AG09309 (cell line): ENCODE measurements at places on chromosomes 7 and 10.

- peak; percentile 59 for DNase-seq
Measured at GRCh38 chr7:35975851-35976454, 175.1 kb downstream of the SEPTIN7 start.

- DNase-seq = no peak
Measured at GRCh38 chr10:46273506-46274477, 13.0 kb upstream of the ANTXRL start.

DNA sequence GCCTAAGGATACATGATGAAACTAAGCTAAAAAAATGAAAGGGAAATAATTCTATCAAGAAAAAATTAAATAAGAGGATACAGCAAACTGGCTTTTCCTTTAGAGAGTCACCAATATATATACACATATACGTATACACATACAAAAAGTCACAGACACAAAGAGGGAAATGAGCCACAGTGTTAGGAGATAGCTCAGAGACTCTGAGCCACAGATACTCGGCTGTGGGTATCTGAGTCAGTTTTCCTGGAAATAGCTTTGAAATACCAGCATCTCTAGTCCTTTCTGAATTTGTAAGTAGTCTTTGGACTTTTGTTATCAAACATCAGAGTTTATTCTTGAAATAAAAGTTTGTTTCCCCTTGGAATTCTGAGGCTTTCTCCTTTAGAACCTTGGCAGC is 111.8 kb downstream of the TBXAS1 start:
- DNase-seq = no peak

- DNase-seq = no peak
Measured at GRCh38 chr10:23405540-23405939, 33.3 kb upstream of the OTUD1 start.

- no peak for DNase-seq
Measured at GRCh38 chr7:115493381-115493780, 537.2 kb downstream of the TFEC start.

- DNase-seq = no peak
Measured at GRCh38 chr10:28043941-28044340, 45.1 kb upstream of the ODAD2 start.

GRCh38 chr7:132782777-132783640 is 206.7 kb upstream of the PLXNA4 start:
- peak; percentile 95 for DNase-seq

- DNase-seq = no peak
Measured at GRCh38 chr7:44881610-44882009, 3.7 kb downstream of the PURB start.

DNA sequence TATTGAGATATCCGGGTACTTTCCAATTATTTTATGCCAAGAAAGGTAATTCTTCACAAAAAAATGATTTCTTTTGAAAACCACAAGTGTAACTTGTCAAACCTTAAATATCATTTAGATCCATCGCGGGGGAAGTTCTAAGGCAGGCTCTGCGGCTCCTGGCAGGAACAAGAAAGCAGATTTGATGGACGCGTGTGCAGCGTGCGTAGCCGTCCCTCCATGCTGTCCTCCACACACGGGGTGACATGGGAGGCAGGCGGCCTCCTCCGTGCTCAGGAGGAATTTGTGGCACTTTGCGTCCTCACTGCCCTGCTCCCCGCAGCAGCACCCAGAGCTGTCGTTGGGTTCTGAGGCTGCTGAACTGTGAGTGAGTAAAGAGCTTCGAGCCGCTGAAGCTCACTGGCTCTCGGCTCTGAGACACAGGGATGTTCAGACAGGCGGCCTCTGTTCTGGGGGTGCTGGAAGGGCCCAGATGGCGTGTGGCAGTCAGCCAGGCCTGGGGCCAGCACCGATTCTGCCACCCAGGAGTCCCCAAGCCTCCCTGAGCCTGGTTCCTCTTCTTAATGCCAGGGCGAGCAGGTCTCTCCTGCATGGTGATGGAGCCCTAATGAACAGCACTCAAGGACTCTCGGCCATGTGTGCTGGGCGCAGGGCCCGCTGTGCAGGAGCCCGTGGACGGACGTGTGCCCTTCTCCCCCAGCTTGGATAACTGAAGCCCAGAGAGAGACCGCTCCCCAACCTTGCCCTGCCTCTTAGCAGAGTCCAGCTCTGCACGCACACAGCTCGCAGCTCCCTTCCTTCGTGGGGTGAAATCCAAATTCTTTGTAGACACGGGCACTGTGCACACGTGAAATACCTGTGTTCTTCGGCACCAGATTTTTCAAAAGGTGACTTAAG is 185.4 kb upstream of the SHH start:
- no peak for DNase-seq

GRCh38 chr10:26318672-26319071 is 102.1 kb downstream of the GAD2 start:
- DNase-seq = no peak

DNA sequence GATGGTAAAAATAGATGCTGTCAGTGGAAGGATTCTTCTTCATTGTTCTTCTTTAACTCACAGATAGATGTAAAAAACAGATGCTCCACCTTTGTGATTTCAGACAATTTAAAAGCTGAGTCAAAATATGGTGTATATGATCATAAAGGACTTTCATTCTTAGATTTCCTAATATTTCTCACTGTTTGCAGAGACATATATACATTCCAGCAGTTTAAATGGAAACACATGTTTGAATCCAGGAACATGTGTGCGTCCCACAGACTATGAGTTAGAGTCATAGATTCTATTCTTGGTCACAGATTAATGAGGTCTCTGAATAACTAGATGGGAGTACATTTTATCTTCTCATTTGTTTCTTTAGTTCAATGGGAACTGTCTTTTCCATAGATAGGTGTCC is 109.6 kb downstream of the BICC1 start:
- no peak for DNase-seq

GRCh38 chr10:133010095-133010842 is 67.9 kb upstream of the CFAP46 start:
- DNase-seq = no peak

- no peak for DNase-seq
Measured at GRCh38 chr10:43068471-43069210, 8.2 kb upstream of the RET start.

DNA sequence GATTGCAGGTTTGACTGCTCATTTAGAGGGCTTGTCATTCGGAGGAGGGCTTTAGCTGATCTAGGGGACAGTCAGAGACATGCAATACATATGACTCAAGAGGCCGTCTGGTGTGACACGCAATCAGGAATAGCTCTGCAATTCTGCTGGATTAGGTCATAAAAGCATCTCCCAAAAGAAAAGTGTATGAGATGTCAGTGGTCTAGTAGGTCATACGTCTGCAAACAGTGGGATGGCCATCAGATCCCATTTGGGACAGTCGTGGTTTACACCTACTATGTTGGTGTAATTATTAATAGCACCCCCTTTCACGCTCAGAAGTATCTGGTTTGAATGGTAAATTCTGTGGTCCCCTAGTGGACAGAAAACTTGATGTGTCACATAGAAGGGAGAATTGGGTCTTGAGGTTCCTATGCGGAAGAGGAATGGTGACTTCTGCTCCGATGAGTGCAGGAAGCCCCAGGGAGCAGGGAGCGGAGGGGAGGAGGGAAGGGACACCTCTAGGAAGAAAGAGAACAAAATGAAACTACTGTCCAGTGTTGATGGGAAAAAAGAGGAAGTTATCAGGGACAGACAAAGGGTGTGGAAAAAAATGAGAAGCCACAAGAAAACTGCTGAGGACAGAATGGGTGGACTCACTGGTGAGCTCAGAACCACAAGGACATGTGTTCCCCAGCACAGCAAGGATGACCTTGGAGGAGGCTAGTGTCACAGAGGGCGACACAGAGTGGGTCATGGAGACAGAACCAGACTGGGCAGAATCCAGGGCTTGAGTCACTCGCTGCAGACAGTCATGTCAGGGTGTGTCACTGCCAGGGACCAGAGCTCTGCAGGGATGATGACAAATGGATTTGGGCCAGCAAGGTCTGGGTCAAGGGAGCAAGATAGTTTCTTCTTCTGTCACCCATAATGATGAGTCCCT is 59.9 kb downstream of the MAP3K8 start:
- no peak for DNase-seq

DNA sequence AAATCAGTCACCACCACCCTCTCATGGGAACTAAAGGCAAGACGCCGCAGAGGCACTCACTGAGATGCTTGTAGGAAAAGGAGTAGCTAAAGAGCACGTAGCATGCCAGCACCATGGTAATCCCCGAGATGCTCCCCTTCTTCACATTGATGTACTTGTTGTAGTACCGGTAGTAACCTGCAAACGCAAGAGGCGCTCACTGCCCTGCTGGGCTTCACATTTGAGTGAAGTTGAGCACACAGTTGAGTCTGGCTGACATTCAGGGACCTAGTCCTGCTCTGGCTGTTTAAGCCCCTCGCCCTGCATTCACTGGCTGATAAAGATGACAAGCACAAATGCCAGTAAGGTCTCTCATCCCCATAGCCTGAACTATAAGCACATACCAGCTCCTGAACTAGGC is 6.9 kb downstream of the ATP5MF start:
- DNase-seq = no peak

GRCh38 chr7:16727736-16728135 is 25.8 kb upstream of the TSPAN13 start:
- DNase-seq = no peak

GRCh38 chr10:88979153-88979562 is 11.4 kb upstream of the FAS start:
- DNase-seq = peak; percentile 82

DNA sequence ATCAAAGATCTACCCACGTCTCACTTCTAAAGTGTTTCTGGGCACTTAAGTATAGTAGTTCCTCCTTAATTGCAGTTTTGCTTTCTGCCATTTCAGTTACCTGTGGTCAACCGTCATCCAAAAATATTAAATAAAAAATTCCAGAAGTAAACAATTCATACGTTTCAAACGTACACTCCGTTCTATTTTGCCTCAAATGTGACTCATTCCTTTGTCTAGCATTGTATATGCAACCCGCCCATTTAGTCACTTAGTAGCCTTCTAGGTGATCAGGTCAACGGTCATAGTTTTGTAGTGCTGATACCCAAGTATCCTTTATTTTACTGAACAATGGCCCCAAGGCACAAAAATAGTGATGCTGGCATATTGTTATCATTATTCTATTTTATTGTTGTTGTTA is 33.8 kb downstream of the HGF start:
- DNase-seq = no peak

DNA sequence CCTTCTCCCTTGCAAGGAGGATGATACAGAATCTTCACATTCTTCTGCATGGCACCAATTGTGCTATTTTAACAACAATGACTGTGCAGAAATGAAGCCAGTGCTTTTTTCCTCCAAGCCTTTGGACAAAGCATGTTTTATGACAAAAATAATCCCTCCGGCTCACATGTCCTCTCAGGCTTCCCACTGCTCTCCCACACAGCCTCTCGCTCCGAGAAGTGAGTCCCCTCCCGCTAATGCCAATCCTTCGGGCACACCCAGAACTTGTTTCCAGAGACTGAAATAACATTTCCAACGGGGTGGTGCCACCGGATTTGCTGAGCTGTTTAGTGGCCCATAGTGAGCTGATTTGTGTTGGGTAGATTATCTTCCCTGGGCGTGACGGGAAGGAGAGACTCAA is 35.8 kb downstream of the RBM17 start:
- no peak for DNase-seq

GRCh38 chr10:107492389-107492788 is 327.9 kb upstream of the SORCS1 start:
- DNase-seq = no peak

DNA sequence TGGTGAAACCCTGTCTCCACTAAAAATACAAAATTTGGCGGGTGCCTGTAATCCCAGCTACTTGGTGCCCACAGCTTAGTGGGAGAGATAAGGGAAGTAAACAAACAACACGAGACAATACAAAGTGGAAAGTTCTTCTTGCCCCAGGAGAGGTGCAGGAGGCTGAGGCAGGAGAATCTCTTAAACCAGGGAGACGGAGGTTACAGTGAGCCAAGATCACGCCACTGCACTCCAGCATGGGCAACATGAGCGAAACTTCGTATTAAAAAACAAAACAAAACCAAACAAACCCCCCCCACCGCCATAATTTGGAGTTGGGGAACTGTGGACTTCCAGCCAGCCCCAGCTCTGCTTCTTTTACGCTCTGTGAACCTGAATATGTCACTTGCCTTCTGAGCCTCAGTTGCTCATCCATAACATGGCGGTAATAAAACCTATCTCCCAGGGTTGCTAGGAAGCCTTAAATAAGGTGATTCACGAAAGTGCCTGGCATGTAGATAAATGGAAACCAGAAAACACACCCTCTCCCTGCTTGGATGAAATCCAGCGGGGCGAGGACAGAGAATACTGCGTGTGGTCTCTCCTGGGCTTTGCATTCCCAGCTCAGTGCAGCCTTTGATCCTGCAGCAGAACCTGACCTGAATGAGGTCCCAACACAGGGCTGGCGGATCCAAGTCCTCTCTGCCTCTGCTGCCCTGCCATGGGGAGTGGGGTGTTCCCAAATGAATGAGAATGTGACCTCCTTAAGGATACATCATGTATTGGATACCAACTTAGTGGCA is 10.2 kb downstream of the MLXIPL start:
- DNase-seq = no peak

GRCh38 chr10:5457741-5458140 is 41.6 kb downstream of the CALML5 start:
- DNase-seq = no peak

DNA sequence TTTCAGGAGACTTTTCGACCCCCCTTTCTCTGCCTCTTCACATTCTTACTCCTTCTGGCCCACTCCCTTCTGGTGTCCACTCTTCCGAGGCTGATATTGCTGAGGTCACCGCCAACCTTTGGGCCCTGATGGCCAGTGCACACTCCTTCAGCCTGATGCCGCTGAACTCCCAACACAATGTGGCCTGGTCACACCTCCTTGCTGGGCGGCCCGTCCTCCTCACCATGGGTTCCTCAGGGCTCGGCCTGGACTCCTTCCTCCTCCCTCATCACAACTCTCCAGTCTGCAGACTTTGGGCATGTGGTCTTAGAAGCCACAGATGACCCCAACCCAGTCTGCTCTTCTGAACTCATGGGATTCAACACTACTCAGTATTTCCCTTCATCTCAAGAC is 583.0 kb upstream of the MGMT start:
- DNase-seq = no peak

- DNase-seq = no peak
Measured at GRCh38 chr10:36170943-36171501, 528.9 kb upstream of the FZD8 start.

GRCh38 chr7:123552641-123553040 is 5.0 kb downstream of the NDUFA5 start:
- no peak for DNase-seq

DNA sequence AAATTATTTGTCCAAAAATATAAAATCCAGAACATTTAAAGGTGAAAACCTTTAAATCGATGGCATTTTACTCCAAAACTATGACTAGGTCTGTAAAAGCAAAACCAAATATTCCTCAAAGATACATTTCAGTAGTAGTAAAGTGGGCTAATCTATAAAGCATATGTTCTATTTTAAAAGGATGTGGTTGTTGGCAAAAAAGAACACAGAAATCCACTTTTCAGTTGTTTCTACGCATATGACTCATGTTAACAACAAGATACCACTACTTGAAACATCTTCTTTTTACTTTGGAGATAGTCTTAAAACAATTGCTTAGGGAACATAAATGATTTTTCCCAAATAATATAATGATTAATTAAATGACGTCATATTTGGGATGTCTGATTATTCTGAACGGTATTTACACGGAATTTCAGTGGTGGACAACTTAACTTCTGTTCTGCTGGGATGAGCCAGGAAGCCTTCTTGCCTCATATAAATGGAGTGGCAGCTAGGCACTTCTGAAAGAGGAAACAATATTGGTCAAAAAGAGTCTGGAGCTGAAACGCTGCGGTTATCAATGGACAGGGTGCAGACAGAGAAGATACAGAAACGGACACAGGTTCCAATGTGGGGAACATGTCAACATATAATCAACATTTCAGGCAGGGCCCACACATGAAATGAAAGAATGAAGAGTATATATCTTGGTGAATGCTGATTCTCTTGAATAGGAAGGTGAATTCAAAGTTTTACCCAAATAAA is 78.5 kb downstream of the ETV1 start:
- DNase-seq = no peak
